ENCODE measurements at places on chromosomes 7 and 10.

GRCh38 chr10:80452069-80452468 is 2.0 kb upstream of the TSPAN14 start:
- no peak for DNase-seq

DNA sequence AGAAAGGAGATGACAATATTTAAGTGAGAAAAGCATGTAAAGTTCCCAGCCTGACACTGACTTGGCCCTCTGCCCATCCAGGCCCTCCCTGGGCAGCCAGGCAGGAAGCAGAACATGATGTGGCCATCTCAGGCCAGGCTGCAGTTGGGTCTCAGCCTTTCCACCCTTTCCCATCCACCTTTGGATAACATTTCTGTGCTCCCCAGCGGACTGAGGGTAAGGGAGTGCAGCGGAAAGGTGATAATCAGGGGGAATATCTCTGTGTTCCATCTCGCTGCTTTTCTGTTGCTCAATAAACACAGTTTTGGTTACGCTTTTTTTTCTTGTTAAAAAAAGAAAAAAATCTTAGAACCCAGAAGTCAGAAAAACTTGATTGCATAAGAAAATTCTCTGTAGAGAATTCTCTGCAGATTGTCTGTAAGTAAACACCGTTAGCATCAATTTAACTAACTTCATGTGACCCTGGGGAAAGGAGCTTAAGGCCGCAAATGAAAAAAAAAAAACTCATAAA is 37.2 kb upstream of the TARP start:
- DNase-seq: no peak

GRCh38 chr7:81767926-81768325 is 1.9 kb downstream of the HGF start:
- no peak for DNase-seq

- DNase-seq: no peak
Measured at GRCh38 chr7:37097983-37098382, 350.7 kb downstream of the ELMO1 start.

GRCh38 chr7:129609666-129610065 is 1.9 kb upstream of the NRF1 start:
- DNase-seq: no peak

- DNase-seq: no peak
Measured at GRCh38 chr7:7176406-7177043, 5.8 kb upstream of the C1GALT1 start.

DNA sequence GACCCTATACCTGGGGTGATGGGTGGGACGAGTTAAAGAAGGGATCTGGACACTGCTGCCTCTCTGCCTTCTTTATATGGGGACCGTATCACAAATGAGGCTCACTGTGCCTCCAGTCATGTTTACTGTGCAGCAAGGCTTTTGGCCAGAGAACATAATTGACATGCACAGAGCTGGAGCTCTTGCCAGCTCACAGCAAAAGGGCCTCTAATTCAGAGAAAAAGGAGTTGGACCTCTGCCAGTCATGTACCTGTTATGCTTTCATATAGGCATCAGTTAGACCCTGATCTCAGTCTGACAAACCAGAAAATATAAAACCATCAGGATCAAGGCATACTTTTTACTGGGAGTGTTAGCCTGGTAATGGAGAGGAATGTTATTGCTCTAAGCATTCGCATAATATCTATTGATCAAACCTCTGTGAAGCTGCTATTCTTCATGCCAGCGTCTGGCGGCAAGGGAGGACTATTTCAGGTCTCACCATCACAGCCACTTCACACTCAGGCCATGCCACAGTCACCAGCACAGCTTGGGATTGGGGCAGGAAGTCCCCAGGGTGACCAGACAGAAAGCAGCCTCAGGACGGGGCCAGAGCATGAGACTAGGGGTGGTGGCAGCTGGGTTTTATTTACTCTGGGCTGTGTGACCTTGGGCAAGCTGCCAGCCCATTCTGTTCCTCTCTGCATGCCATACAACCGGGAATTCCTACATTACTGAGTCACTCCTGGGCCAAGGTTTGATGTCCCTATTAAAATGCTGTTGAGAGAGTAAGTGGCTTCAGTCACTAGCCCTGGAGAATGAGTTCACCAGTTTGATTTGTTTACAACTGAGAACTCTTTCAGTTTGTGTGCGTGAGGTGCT is 90.1 kb downstream of the NPSR1 start:
- no peak for DNase-seq

DNA sequence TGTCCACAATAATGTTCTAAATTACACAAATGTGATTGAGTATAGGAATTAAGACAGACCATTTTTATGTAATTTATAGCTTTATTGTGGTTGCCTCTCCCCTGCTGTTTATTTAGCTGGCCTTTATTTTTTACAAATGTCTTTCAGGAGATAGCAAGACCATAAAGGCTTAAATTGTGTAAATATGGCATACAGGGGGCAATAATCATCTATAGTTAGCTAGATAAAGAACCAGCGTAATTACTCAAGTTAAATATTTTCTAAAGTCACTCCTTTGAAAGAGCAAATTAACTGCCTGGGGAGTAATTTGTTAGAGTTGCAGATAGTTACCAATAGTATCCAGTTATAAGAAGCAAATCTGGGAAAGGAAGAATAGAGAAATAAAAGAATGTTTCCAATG is at the start of gene MALRD1:
MALRD1 (plus strand) TSS at position 313 of the 400 bp plus-strand sequence. CDS start 138 bp downstream, outside the sequence.
- DNase-seq: no peak

- DNase-seq: no peak
Measured at GRCh38 chr10:51783941-51784340, 84.5 kb upstream of the CSTF2T start.

DNA sequence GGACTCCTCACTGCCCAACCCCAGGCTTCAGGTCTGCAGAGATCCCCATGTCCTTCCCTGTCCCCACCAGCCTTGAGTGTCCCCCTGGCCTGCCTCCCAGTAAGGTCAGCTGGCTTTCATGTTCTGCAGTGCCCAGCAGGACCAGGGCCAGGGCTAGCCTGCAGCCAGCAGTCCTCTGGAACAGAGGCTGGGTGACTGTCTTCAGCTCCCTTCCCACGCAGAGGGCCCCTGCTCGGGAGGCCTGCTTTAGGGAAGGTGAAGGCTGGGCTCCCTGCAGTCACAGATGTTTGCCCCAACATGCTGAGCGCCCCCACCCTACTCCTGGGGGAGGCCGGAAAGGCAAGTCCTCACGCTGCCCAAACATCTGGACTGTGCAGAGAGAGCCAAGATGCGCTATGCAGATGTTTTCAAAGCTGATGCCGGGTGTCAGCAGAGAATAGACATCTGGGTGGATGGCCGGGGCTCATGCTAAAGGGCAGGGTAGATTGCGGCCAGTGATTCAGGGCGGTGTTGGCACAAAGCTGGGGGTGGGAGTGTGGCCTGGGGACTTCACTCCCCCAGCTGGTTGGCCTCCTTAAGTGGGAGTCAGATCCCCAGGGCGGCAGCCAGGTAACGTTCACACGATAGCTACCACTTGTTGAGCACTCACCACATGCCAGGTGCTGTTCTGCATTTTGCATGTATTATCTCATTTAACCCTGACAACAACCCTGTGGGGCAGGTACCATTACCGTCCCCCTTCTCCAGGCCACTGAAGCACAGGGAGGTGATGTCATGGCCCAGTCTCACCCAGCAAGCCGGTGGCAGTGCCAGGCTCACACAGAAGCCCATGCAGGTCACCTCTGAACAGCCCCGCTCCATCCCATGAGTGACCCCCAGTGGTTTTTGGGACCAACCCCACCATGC is 71.2 kb upstream of the COL13A1 start:
- DNase-seq: no peak

DNA sequence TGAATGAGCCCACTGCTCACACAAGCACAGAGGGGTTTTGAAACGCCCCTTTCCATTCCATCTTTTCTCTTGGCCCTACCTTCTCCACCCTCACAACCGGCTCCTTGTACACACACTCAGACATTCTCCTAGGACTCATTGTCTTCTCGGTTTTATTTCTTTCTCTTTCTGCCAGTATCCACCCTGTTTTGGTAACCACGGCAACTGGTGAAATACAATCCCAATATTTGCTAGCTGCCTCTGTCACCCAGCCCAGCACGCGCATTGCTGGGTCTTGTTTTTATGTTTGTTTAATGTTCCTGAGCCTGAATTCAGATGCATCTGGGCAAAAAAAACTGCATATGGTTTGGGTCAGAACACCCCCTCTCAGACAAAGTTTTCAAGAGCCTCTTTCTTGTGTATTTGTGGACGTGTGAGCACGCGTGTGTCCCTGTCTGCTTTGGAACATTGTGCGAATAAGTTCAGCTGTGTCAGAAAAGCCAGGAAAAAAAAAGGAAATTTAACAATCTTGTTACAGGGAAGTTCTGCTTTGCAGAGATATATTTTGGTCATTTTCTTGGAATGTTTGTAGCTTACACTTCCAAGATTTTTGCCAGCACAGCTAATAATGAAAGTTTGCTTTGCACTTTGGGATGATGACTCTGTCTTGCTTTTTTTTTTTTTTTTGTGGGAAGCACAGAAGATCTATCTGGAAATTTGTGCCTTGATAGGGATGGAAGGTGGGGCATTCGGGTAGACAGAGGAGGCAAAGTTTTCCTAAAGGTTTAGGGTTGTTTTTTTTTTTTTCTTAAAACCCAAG is 225.9 kb downstream of the TRIL start:
- DNase-seq: no peak

- DNase-seq: no peak
Measured at GRCh38 chr10:47456079-47456785, 27.7 kb downstream of the ANXA8 start.

DNA sequence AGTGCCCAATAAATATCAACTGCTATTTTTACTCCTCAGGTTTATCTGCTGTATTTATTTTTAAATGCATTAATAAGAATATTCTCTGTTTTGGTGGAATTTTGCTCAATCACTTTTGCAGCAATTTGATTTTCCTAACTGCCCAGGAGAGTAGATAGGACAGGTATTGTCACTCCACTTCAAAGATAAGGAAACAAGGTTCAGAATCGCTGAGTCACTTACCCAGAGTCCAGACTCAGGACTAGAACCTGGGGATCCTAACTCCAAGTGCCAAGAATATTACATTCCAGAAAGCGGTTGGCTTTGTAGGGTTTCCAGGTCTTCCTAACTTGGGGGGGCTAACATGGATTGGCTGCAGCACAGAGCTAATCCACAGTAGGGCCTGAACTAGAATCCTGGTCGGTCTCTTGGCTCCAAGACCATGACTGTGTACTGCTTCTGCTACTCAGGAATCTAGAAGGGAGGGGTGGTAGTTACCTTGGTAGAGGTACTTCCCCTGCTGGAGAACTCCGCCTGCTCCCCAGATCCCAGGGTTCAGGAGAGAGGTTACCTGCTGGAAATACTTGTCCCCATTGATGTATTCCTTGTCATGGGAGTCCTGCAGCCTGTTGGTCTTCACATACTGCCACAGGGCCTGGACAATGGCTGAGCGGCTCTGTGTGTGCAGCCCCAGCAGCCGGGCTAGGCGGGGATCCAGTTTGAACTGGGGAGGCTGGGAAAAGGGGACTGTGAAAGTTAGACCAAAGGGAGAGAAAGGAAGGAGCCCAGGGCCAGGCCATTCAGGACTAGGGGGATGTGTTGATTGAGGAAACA is 7.3 kb downstream of the SMARCD3 start:
- DNase-seq: no peak

Measured in WERI-Rb-1 (cell line).